ENCODE measurements at places on chromosomes 12 and 14.

- DNase-seq: no peak
Observed at GRCh38 chr14:35047976-35048513, 2.0 kb downstream of the FAM177A1 start.

DNA sequence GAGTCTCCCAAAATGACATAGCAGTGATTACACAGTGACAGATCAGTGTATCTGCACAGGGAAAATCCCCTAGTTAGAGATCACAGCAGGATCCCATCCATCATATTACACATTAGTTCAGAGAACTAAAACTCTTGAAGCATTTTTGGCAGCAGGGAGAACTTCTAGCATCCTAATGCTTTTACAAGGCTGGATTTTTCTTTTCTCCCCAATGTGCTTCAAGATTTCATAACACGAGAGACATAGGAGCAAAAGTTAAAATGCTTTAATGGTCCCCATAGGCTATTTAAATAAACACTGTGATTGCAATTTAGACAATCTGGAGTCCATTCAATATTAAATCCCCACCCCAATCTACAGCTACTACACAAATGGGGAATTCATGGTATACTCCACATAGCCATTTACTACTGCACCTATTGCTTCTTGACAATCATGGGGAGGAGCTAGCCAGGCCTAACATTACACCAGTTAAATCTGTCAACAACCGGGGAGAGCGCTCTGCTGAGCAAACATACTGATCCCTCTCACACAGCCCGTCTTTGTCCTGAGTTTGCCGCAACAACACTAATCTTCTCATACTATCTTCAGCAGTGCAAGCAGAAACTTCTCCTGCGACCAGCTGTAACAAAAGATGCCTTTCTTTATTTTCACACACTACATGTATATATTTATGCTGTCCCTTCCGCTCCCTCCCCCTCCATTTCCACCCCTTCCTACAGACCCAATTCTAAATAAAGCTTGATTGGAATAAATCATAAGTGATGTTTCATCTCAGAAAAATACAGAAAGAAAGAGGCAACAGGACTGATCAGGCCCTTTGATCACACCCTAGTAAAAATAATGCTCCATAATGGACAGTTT lies 120.3 kb upstream of the SOX5 start:
- no peak for DNase-seq

GRCh38 chr12:5846950-5847349 lies 98.1 kb downstream of the ANO2 start:
- no peak for DNase-seq

- no peak for DNase-seq
Observed at GRCh38 chr12:115338566-115339294, 654.8 kb upstream of the TBX3 start.

DNA sequence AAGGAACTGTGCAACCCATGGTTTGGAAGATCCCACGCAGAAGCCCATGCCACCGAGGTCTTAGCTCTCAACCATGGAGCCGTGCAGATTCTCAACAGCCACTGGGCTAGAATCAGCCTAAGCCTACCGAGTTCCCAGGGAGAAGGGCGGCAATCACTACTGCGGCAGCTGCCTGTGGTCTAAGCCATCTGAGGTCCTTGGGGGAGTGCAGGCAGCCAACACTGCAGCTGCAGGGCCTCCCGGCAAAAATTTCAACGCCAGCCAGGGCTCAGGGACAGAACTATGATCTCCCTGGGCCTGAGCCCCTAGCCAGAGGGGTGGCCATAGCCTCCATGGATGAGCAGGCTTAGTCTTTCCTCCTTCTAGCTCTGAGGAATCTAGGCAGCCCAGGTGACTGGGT lies 156.8 kb upstream of the CLEC14A start:
- no peak for DNase-seq

DNA sequence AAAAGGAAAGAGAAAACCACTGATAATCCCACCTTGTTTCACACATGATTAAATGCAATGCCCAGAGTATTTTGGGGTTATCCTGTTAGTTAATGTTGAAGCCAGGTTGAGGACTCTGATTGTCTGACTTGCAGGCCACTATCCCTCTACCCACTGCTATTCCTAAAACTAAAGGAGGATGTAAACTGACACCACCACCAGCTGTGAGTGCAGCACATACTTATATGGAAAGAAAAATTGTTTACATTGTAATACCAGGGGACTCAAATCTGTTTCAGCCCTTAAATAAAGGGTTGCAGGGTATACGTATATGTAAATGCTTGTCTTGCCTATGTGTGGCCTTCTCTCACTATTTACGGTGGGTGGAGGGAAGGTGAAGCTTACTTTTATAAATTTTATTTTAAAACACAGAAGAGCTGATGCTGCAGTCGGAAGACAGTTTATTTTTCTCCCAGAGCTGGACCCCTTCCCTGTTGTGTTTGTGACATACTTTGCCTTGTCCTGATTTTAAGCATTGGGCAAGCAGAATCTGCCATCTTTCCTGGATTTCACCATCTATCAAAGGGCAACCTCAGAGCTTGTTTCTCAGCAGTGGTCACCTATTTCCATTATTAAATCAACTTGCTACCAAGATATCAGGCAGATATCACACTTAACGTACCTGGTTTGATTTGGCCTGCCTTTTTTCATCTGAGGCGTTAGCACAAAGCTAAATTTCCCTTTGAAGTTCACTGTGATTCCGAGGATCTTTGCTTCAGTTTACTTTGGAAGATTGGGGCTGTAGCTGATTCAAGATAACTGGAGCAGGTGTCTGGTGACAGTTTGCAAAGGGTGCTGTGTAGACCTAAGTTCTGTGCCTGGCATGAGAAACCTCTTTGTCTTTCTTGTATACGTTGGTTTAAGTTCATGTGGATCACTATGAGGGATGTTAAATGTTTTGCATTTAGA lies 25.2 kb downstream of the DAAM1 start:
- DNase-seq: no peak

DNA sequence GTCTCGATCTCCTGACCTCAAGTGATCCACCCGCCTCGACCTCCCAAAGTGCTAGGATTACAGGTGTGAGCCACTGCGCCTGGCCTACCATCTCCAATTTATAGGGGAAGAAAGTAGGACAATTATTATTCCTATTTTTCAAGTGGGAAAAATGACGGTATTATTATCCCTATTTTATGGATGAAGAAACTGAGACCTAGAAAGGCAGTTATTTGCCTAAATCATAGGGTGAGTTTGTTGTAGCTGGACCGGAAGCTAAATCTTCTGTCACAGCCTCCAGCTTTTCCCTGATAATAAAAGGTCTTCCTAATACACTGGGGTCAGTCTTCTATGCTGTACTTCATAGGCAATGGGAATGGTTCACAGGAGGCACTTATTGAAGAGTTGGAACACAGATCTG lies 13.8 kb downstream of the SLC7A8 start:
- DNase-seq: no peak

GRCh38 chr12:111012918-111013317 lies 92.5 kb upstream of the MYL2 start:
- DNase-seq: no peak
